ENCODE measurements at places on chromosomes 11 and 22. TPM values are rescaled to one million over a fixed set of nuclear protein-coding genes. Genes with fewer than 3 reads are reported as not detected.

Gene FBLN1
- 152 TPM for total RNA-seq

Gene PACSIN3
- total RNA-seq: 56.4 TPM

Gene DENND6B
- total RNA-seq: 22.0 TPM

DNA sequence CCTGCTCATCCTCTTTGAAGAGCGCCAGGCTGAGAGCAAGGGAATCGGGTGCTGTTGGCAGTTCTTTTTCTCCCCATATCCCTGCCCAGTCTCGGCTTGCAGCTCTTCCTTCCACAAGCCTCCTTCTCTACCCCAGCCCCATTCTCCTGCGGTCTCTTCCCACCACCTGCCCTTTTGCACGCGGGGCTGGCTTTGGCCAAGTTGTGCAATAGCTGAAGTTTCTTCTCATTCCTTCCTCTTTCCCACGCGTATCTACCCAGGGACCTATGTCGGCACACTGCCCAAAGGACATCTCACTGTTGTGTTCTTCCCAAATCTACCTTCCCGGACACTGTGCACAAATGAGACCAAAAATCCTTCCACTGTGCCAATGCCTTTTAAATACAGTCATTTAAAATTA lies 22.3 kb upstream of the HTR3A start:
- no peak for DNase-seq

- DNase-seq: no peak
Observed at GRCh38 chr11:123183391-123184099, 11.5 kb downstream of the CLMP start.

DNA sequence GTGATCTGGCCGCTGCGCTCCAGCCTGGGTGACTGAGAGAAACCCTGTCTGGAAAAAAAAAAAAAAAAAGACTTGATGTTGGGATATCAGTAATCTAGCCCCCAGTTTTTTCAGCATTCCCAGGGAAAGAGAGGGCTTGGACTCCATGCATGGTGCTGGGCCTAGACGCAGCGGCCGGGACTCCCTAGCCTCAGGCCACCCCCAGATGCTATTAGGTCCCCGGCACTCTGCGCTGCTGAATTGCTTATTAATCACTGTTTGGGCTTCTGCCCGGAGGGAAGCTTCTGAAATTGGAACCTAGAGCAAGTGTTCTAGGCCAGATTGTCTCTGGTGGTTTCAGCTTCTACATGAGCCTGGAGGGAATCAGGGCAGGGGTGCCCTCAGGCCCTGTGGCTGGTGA lies 39.0 kb downstream of the SLCO2B1 start:
- DNase-seq: no peak

- DNase-seq: no peak
Observed at GRCh38 chr11:61027141-61027840, 55.8 kb downstream of the CD6 start.

GRCh38 chr11:88536616-88537265 lies 199.2 kb upstream of the CTSC start:
- no peak for DNase-seq

Gene DBX1
- total RNA-seq: 29.6 TPM

DNA sequence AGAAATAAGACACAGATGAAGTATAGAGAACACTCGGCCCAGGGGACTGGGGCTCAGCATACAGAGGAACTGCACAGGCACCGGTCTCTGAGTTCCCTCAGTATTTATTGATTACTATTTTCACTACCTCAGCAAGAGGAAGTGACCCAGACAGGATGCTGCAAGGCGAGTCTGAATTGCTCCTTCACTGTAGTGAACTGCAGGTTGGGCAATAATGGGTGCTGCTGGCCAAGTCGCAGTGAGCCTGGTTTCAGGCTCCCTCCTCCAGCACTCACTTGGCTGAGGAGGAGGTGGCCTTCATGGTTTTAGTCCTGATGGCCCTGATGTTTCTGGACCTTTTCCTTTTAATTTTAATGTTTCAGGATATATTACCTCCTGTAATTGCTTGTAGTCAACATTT lies 10.4 kb downstream of the OR52K2 start:
- DNase-seq: no peak

DNA sequence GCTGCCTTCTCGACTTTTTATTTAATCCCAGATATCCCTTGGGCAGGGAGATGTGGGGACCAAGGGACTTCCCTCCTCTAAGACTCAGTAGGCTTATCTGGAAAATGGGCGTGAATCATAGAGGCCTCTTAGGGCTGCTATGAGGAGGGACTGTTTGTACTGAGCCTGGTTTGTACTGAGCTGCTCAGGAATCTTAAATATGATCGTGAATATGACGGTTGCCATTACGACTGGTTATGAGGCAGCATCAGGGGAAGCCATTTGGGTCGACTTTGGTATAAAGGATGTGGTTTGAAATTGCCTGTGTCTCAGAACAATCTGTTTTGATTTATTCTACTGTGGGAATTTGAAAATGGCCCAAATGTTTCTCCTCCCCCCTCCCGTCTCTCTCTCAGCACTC lies 20.6 kb downstream of the TSPAN18 start:
- DNase-seq: no peak

- DNase-seq: no peak
Observed at GRCh38 chr11:31913985-31914384, 102.9 kb upstream of the PAX6 start.

DNA sequence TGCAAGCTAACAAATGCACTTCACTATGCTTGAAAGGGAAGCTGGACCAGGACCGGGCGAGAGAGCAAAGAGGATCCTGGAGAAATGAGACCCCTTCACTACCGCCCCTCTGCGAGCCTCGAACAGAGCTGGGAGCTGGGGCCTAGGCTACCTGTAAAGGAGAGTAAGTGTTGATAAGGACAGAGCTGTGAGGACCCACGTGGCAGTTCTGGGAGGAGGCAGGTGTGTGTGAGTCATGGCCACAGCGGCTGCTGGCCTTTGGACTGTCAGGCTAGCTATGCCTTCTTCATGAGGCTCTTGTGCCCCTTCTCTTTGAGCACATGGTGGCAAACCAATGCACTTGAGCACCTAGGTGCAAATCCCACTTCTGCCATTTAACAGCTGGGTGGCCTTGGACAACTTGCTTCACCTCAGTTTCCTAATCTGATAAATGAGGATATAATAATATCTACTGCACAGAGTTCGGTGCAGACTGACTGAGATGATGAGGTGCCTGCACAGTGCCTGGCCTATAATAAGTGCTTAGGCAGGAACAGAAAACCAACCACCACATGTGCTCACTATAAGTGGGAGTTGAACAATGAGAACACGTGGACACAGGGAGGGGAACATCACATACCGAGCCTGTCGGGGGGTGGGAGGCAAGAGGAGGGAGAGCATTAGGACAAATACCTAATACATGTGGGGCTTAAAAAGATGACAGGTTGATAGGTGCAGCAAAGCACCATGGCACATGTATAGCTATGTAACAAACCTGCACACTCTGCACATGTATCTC lies 35.3 kb upstream of the KCNJ11 start:
- no peak for DNase-seq

Gene OSBP2
- total RNA-seq: 2.8 TPM

Gene TMEM225
- not detected for total RNA-seq

- DNase-seq: no peak
Observed at GRCh38 chr11:6377902-6378639, 12.2 kb upstream of the SMPD1 start.

Gene TRPM5
- total RNA-seq: 0.09 TPM

Gene OR51I1
- total RNA-seq: not detected
